ENCODE measurements at places on chromosomes 4 and X.

GRCh38 chrX:50579955-50580354, 109.3 kb upstream of the DGKK start:
- DNase-seq: peak; percentile 11

- no peak for DNase-seq
These were observed 5.5 kb downstream of the ATP10D start for GRCh38 chr4:47490550-47490949.

- DNase-seq: no peak
These were observed 221.1 kb downstream of the BMPR1B start for GRCh38 chr4:94978904-94979303.

DNA sequence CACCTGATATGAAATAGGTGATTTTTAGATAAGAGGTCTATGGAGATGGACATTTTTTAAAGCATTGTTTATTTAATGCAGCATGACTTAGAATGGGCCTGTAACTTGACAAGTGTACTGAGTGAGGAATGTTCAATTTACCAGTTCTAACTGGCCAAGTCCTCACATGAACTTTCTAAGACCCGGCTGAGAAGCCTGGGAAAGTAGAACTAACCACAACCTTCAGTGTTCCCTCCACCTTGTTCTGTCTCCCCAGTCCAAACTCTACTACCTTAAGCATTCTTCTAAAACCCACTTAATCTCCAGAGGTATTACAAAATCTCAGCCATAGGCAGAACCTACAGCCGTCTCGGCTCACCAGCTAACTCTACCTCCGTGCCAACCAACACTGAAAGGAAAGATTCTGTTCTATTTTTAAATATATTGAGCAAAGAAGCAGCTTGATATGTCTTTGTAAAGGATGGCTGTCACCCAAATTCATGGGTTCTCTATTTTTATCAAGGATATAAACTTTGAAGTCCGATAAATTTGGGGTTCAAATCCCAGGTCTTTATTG, 6.8 kb downstream of the PPARGC1A start:
- no peak for DNase-seq

DNA sequence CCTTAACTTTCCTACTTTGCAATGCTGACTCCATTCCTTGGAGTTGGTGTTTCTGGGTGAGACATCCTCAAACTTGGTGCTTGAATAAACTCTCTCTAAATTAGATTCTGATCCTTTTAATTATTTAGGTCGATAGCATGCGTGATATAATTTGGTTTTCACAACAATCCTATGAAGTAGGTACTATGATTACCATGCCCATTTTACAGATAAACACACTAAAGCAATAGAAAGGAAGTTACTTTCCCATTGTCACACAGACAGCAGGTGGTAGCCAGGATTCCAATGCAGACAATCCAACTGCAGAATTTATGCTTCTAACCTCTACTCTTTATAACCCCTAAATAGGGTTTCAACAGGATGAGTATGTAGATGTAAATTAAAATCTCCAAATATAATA, 21.7 kb upstream of the AASDH start:
- no peak for DNase-seq

DNA sequence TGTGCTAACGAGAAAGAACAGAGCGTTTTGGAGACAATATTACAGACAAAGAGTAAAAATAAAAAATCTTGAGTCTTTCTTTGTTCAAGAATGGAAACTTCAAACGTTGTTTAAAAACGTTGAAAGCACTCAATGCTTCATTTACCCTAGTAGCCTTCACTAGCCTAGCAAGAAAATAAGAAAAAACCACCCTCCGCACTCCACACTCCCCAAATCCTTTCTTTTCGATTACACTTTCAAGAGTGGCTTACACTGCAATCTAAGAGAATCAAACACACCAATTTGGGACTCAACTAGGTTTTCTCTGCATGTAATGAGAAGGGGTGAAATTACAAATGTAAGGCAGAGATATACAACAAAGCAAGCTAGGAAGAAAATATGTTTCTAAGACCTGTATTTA, 4.7 kb downstream of the TMSB4X start:
- DNase-seq: no peak

DNA sequence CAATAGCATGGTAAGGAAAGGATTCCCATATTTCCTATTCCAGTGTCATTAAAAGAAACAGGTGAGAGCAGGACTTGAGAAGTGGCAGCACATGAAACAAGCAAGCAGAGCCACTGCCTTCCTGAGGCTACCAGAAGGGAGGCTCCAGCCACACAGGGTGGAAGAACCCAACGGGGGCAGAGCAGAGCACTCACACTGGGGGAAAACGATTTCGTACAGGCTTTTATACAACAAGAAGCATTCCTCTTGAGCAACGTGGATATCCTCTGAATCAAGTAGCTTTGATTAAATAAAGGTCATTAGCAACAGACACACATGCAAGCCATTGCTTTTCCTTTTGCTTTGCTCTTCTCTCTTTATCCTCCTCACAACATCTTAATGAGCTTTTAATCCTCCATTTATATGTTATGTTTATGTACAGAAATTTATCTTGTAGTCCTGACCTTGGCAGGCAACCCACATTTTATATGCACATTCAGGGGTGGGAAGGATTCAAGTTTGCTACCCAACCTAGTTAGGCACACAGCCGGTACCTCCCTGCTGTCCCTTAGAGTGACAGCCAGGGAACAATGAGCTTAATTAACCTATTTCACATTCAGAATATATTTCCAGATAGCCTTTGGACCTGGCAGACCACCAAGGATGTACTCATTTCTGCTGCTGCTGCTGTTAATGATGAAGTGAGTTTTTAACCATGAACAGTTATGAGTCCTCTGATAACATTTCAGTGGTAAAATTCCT, 202.1 kb downstream of the ARHGAP24 start:
- DNase-seq: no peak

DNA sequence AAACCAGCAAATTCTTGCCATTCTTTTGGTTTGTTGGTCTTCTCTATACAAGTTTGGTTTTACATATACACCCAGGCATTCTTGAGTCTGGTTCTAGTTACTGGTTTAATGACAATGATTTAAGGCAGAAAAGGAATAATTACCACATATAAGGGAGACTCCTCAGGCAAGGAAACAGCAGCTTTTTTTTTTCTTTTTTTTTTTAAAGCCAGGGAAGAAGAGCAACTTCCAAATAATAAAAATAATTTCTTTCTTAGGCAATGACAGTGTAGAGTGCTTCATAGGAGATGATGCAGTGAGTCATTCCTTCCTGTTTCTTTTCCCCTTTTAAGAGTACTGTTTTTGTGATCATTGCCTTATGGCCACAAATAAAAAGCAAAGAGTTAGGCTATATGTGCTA, 289.7 kb downstream of the DKK2 start:
- no peak for DNase-seq

DNA sequence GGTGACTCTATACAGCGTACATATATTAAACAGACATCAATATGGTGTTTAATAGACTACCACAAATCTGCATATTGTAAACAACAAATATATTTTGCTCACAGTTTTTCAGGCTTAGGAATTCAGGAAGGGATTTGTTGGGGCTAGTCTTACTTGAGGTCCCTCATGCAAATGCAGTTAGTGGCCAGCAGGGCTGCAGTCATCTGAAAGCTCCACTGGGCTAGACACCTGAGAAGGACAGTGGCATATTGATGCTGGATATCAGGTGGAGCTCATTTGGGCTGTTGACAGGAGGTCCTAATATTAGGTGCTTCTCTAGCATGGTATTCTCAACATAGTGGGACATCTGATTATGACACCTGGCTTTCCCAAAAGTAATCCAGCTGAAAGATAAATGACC, 493.8 kb upstream of the PABPC4L start:
- DNase-seq: no peak

- no peak for DNase-seq
These were observed 416.6 kb downstream of the IQCM start for GRCh38 chr4:149398993-149399392.

DNA sequence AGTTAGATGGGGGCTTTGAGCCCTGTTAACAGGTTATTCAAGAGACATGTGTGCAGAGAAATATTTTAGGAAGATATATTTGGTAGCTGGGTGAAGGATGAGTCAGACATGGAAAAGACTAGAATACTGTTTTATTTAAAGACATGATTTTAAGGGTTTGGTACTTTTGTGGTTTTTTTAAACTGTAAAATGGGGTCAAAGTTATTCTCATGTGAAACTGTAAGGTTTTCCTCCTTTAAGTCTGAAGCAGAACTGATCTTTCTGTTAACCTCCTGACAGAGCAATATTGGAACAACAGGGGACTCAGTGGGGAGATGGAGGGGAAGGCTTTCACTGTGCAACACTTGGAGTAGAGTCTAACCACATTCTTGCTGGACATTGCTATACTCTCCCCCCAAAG, 112.4 kb upstream of the LSM6 start:
- no peak for DNase-seq

DNA sequence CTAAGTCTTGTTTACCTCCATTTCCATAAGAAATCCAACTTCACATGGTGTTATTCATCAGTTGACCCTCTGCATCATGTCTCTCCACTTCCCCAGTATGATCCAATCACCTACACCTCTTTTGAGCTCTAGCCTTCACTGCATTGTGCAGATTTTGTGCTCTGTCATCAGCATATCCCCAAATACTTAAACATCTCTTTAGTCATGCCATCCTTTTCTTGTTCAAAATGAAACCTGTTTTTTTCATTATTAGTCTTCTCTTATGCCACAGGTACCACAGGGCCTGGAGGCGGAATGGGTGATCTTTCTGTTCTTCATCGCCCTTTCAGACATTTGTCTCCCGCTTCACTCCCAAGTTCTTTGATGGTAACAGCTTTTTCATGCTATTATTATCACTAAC, 382.7 kb upstream of the GALNTL6 start:
- no peak for DNase-seq

- no peak for DNase-seq
These were observed 392.6 kb downstream of the IL1RAPL1 start for GRCh38 chrX:28979877-28980276.

- no peak for DNase-seq
These were observed 581.1 kb downstream of the INPP4B start for GRCh38 chr4:142264961-142265360.

- no peak for DNase-seq
These were observed 219.9 kb downstream of the SHOX start for GRCh38 chrX:850471-850916.

GRCh38 chr4:1553365-1553764, 130.7 kb downstream of the FAM53A start:
- DNase-seq: no peak

- no peak for DNase-seq
These were observed 18.7 kb downstream of the NAT8L start for GRCh38 chr4:2077537-2078460.

- DNase-seq: no peak
These were observed 60.4 kb downstream of the PPEF2 start for GRCh38 chr4:75841641-75842520.

DNA sequence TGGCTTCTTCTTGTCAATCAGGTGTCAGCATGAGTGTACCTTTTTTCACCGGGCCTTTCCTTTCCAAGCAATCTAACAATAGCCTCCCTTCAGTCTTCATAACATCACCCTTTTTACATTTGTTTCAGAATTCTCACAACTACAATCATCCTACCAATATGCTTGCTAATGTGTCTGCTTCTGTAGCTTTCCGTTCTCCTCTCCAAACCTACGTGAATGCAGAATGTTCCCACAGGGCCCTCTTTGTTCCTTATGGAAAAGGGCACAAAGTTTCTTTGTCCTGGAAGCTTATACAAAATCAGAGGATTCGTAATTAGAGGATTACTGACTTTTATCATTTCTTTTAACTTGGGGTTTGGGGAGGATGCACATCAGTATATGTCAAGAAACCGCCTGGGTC, 461.8 kb downstream of the CENPC start:
- no peak for DNase-seq

DNA sequence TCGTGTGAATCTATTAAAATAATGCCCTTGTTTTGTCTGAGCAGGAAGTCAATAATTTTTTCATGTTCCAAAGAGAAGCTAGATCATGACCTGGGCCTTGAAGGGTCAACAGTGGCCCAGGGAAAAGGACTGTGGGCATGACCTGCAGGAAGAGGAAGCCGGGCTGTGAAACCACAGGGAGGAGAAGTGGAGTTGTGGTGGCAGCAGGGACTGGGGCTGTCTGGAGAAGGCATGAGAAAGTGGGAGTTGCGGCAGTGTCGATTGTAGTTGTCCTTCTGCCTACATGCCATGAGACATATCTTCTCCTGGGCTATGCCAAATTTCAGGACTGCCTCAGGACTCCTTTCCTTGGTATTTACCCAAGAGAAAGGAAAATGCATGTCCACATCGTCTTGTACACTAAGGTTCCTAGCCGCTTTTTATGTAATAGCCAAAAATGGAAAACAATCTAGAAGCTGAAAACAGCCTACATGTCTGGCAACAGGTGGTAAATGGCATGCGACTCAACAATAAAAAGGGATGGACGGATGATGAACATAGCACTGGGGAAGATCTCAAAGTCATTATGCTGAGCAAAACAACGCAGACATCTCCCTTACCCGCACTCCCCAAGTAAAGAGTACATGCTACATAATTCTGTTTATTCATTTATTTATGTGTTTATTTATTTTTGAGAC, 13.6 kb upstream of the PTTG2 start:
- DNase-seq: no peak

GRCh38 chr4:163300445-163300844, 32.0 kb downstream of the NPY1R start:
- DNase-seq: no peak

DNA sequence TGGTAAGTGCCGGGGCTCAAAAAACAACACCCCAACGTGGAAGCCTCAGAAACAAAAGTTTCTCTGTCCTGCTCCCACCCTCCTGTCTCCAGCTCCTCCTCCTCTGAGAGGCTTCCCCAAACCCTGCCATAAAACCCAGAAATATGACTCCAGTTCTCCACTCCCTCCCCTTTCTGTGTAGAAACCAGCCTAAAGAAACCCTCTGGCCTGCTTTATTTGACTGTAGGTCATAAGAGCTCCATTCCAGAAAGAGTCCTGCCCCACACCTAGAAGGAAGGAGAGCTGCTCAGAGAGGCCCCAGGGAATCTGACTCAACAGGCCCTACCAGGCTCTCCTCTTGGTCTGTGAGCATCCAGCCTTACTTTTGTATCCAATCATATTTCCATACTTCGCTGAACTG, 872 bp upstream of the S100P start:
- DNase-seq: no peak

- DNase-seq: no peak
These were observed 13.2 kb upstream of the CLDN24 start for GRCh38 chr4:183335369-183335940.

- no peak for DNase-seq
These were observed 119.4 kb upstream of the C1GALT1C1 start for GRCh38 chrX:120749141-120749846.

DNA sequence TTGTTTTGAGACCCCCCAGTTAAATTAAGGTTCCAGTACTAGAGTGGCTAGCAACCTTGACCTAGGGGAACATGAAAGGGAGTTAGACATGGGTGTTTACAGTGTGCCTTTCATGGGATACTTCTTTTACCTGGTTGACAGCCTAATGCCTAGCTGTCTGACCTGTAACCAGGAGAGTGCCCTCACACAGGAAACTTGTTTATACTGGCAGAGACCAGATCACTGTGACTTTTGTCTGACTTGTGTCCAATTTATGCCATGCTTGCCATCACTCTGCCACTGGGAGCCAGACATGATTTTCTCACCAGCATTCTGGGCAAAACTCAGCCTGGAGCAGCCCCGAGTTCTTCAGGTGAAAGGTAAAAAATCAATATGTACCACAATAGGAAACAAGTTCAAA, 305.9 kb downstream of the CHIC1 start:
- no peak for DNase-seq

Data from effector CD4-positive, alpha-beta T cell (primary cell).